Substantia nigra (tissue), 51 donors: ENCODE measurements at places on chromosomes 1 and 21.
A peak's percentile ranks its signal among the peaks of the same experiment; 100 is the strongest.

- DNase-seq = no peak
These were observed 23.8 kb downstream of the ZMPSTE24 start for GRCh38 chr1:40281853-40282252.

- no peak for DNase-seq
These were observed 127.2 kb downstream of the IGSF21 start for GRCh38 chr1:18234790-18235242.

DNA sequence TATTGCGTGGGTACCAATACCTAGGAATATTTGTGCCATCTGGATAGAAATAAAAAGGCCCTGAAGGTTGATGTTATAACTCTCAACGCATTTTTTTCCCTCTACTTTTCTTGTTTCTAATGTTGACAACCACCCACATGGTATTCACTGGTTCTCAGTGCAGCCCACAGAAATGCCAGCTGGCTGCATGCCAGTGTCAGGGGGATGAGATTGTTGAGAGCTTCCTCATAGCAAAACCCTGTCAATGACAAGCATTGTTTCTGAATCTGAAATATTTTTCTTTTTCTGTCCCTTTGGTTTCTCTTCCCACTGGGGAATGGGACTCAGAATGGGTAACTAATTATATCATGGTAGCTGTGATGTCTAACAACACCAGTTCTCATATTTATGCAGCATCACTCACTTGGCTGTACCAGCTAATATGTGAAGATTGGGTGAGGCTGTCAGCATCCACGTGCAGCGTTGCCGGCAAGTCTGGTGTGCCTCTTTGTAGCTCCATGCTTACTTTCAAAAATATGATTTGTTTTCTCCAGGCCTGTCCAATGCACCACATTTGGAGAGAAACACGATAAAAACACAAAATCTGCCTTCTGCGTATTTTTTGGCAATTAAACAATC lies 284.6 kb downstream of the PTBP2 start:
- peak; percentile 45 for DNase-seq

GRCh38 chr1:183480971-183481441 lies 8.7 kb downstream of the SMG7 start:
- DNase-seq = no peak

- DNase-seq = no peak
These were observed 38.2 kb downstream of the SYF2 start for GRCh38 chr1:25194054-25194453.

DNA sequence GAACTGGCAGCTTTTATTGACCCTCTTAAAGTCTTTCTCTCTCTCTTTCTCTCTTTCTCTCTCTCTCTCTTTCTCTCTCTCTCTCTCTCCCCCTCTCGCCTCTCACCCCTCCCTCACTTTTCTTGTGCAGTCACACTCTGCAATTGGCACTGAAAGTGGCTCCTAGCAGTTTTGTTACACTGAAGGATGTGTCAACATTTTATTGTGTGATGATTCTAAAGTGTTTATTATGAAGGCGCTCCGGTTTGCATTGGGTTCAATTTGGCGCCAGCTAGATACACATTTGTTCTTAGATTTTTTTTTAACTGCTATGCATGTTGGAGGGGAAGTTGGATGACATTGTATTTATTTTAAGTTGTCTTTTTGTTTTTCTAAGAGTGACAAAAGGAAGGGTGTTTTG lies 64.0 kb upstream of the CHRM3 start:
- DNase-seq = no peak

DNA sequence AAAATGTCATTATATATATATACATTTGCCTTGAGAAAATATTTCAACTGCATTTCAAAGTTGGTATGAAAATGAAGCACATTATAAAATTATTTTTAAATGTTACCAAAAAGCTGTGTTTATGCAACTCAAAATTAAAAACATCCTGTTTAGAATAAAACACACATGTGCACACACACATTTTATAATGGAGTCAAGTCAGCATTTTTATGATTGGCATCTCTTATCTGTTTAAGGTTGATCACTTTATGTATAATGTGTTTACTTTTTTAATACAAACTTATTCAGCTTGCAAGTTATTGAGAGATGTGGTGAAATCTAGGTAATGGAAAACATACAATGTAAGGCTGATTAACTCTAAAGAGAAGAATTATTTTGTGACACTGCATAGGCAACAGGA lies 80.4 kb downstream of the IFI44 start:
- no peak for DNase-seq

DNA sequence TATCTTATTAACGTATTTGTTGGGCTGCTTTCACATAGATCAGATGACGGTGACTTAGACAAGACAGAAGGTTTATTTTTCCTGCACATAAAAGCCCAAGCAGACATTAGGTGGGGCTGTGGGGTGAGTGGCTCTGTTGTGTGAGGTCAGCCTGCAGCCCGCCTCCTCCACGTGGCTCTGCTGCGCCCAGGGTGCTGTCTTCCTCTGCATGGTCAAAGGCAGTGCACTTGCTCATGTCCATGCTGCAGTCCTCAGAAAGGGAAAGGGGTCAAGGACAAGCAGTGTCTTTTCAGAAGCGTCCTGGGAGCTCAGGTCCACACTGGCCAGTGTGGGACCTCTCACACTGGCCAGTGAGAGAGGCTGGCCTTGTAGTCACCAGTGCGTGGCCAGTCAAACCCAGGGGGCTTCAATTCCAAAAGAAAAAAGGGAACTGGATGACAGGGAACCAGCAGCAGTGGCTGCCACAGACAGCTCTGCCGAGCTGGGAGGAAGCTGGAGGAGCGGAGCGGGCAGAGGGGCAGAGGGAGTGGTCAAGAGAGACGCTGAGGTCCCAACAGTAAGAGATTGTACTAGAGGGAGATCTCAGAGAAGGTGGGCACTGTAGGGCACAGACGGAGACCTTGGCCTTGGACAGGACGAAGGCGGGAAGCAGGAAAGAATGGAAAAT lies 35.9 kb upstream of the SLC45A1 start:
- peak; percentile 17 for DNase-seq

- DNase-seq = no peak
These were observed 1.7 kb downstream of the INKA2 start for GRCh38 chr1:111737216-111738132.

- no peak for DNase-seq
These were observed 110.5 kb downstream of the NGF start for GRCh38 chr1:115227346-115228082.

GRCh38 chr1:230858236-230858820 lies 10.0 kb downstream of the C1orf198 start:
- DNase-seq = no peak

DNA sequence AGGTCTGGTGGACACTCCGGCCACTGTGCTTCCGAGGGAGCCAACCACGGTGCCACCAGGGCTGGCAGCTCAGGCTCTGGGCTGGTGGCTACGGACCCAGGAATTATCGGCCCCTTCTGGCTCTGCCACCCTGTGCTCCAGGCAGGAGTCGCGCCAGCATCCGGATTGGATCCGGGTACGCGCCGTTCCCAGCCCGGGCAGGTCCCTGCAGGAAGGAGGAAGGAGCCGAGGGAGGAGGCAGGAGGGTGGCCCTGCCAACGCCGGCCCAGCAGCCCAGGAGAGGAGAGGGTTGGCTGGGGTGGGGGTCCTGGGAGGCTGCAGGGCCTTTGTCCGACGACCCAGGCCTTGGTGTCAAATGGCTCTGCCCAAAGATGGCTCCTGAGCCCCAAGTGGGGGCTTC lies 160.5 kb downstream of the CASZ1 start:
- DNase-seq = no peak

DNA sequence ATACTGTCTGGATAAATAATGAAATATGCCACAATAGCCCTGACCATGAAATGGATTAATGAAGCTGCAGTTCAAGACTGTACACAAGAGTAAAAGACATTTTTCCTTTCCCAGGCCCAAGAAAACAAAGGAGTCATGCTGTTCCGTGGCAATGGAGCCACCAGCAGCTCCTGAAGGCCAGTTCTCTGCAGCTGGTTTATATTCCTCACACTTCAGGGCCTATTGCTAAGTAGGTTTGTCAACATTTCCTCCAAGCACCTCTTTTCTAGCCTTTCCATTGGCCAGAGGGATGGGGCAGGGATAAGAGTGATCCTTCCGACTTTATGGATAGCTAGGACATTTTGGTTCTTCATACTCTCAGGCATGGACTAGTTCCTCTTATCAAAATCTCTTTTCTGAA lies 24.2 kb upstream of the RGL1 start:
- DNase-seq = no peak

- no peak for DNase-seq
These were observed 73.1 kb downstream of the GREM2 start for GRCh38 chr1:240538776-240539430.

GRCh38 chr1:118340928-118341910 lies 156.2 kb upstream of the SPAG17 start:
- DNase-seq = no peak

GRCh38 chr1:23627069-23627735 lies 64.4 kb upstream of the RPL11 start:
- DNase-seq = no peak

- DNase-seq = no peak
These were observed 19.2 kb upstream of the TBX15 start for GRCh38 chr1:119007339-119007669.

- DNase-seq = no peak
These were observed 34.0 kb upstream of the NHLH2 start for GRCh38 chr1:115874904-115875303.

DNA sequence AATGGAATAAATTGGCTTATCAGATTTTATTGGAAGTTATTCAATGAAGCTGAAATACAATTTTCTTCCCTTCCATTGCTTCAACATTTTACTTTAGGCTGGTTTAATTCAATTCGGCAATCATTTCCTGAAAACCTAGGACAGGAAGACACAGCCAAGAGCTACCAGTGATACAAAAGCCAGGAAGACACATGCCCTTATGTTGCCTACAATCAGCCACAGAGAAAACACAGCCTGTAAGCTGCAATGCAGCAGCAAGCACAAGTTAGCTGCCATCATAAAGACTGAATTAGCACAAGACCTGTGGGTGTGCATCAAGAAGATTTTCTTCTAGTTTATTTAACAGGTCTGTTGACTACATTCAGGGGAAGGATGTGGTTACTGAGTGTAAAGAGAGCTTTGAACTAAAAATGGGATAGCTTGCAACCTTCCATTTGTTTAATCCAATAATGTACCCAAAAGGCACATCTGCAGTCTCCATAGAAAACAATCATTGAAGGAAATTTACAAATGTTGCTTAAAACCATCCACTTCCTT lies 193.8 kb downstream of the KCNH1 start:
- DNase-seq = no peak

DNA sequence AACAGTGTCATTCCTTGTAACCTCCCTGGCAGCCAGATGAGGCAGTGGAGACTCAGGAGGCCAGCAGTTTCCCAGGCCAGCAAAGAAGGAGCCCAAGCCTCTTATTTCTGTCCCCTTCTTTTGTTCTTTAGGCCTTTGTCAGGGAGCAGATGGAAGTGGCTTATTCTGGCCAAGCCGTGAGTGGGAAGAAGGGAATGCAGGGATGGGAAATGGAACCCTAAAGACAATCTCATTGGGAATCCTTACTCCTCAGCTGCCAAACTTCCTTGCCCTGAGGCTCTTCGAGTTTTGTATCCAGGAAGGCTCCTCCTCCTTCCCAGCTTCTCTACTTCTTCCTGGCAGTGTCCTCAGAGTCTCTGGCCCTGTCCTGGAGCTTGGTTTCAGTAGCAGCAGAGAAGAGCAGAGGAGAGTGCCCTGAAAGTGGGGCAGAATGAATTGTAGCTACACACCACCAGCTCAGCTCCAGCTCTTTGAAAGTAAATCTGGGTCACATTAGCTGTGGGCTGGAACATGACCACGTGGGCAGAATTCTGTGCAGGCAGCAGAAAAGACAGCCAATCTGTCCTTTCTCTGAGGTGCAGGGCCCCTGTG lies 63.9 kb downstream of the NDUFS5 start:
- peak; percentile 18 for DNase-seq

GRCh38 chr21:20013851-20014250 lies 984.4 kb upstream of the NCAM2 start:
- no peak for DNase-seq

- DNase-seq = no peak
These were observed 20.4 kb downstream of the PBX1 start for GRCh38 chr1:164579381-164579780.

- DNase-seq = peak; percentile 78
These were observed 32.3 kb upstream of the TARDBP start for GRCh38 chr1:10980094-10980577.

GRCh38 chr1:192600275-192600674 lies 24.7 kb downstream of the RGS1 start:
- DNase-seq = no peak

GRCh38 chr1:183227422-183228346 lies 41.6 kb downstream of the LAMC2 start:
- peak; percentile 8 for DNase-seq

GRCh38 chr1:223175633-223176032 lies 32.6 kb upstream of the TLR5 start:
- no peak for DNase-seq

- DNase-seq = no peak
These were observed 6.3 kb upstream of the KYAT3 start for GRCh38 chr1:88998716-88999115.

- no peak for DNase-seq
These were observed 6.9 kb downstream of the FMO2 start for GRCh38 chr1:171191992-171192391.

DNA sequence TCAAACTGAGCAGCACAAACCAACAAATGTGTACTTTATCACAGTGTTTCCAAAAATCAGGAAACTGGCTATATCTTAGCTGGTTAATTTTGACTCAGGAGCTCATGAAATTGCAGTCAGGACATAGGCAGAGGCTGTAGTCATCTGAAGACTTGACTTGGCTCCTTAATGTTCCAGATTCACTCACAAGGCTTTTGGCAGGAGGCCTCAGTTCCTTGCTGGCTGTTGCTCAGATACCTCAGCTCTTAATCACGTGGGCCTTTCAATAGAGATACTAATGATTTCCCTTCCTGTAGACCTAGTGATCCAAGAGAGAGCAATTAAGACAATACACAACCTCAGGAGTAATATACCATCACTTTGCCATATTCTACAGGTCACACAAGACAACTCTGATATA lies 537.7 kb downstream of the BRINP3 start:
- DNase-seq = no peak

DNA sequence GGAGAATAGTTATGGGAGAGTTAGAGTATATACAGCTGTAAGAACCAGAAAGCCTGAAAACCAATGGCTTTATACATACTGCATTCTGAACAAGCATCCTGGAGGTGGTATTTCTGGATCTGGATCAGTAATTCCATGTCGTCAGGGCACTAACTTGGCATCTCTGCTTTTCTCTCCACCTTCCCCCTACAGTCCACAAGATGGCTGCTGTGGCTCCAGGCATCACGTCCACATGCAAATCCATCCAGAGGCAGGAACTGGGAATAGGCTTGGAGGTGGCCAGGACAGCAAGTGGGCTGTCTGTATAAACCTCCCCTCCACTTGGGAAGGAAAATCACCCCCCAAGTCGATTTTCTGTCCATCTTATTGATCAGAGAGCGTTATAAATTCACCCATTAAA lies 86.2 kb upstream of the WDR26 start:
- no peak for DNase-seq

- no peak for DNase-seq
These were observed 234.1 kb upstream of the POGK start for GRCh38 chr1:166605137-166605536.

DNA sequence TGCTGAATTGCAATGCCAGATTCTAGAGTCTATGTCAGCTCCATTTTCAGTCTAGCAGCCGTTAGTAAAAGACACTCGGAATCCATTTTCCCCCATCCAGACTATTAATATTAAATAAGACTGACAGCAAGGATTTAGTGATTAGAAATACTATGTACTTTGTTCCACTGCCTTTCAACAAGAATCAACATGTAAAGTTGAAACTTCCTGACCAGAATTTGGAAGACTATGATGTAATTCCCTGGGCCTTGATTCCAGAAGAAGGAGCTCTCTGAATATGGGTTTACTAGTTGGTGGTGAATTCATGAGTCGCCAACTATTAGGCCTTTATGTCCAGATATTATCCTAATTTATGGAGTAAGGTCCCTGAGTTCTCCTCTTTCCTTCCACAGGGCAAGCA lies 24.8 kb downstream of the KDM1A start:
- no peak for DNase-seq
